ENCODE measurements at places on chromosomes 16 and 17.

DNA sequence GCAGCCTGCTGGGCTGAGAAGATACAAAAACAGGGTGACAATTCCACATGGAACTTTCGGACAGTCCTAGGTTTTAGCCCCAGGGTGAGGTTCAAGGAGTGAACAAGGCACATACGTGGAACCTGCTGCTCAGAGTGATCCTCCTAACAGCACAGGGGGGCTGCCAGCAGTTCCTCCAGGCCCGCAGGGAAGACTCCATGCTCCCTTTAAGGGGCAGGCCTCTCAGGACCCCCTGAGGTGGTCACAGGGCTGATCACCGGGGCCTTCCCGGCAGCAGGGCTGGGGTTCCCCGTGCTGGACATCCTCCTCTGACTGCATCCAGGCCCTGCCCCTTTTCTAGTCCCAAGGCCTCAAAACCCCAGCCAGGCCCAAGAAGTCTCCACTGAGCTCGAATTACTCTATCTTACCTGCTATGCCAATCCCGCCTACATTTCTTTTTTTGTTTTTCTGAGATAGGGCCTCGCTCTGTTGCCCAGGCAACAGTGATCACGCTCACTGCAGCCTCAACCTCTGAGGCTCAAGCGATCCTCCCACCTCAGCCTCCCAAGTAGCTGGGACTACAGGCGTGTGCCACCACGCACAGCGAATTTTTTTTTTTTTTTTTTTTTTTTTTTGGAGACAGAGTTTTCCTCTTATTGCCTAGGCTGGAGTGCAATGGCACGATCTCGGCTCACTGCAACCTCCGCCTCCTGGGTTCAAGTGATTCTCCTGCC is 10.4 kb downstream of the CANT1 start:
- DNase-seq: no peak

- DNase-seq: no peak
These were observed 18.8 kb downstream of the PDZD9 start for GRCh38 chr16:21982108-21982507.

DNA sequence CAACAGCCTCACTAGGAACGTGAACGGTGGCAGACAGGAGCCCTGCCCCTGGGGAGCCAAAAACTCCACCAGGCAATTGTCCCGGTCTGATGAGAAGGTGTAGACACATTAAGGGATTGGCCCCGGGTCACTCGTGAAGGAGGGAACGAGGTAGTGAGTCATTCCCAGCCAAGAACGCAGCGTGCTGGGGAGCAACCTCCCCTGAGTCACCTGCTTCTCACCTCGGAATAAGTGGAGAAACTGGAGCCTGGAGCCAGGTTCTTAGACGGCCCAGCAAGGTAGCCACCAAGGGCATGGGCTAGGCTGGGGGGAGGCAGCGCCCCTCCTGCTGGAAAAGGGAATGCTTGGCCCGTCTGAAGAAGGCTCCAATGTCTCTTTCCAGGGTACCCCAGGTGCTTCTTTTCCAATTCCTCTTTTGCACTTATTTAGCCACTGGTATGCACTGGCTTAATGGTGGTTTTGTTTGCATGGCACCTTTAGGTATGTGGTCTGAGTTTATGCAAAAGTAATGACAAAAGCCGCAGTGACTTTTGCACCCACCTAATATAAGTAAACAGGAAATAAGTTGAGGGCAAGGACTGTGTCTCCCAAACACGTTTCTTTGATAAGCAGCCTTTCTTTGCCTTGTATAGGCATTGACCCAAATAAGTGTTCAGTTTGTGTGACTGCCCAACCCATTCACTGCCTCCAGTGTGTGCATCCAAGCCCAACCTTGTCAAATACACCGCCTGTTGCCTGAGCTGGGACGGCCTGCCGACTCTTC is 1.8 kb upstream of the HELZ start:
- peak; percentile 77 for DNase-seq

- DNase-seq: no peak
These were observed 54.0 kb downstream of the ANKRD11 start for GRCh38 chr16:89436366-89436765.

- peak; percentile 35 for DNase-seq
These were observed 37.6 kb downstream of the NOS2 start for GRCh38 chr17:27762527-27763305.

GRCh38 chr17:19321481-19322128 is 40.9 kb downstream of the B9D1 start:
- no peak for DNase-seq

GRCh38 chr16:2447920-2448583 is 11.9 kb upstream of the TEDC2 start:
- DNase-seq: peak; percentile 72

DNA sequence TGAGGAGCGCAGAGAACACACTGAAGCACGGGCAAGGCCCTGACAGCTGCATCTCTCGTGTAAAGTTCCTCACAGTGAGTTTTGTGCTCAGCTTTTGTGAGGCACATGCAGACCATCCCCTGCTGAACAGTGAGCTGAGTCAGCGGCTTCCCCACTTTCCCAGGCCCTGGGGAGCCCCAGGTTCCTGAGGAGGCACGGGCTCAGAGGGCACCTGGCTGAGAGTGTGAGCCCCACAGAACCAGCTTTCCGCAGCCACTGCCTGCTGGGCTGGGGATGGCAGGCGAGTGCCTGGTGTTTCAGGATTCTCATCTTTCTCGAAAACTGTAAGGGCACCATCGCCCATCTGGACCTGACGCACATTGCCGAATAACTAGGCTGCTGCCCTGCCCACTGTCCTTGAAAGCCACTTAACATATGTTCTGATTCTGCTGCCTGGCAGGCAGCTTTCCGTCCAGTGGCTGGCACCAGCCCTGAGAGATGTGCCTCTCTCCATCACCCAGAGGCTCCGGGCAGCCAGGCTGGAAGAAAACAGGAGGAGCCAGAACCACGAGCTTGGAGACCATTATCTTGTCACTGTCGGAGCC is 266.7 kb upstream of the FOXF1 start:
- no peak for DNase-seq

DNA sequence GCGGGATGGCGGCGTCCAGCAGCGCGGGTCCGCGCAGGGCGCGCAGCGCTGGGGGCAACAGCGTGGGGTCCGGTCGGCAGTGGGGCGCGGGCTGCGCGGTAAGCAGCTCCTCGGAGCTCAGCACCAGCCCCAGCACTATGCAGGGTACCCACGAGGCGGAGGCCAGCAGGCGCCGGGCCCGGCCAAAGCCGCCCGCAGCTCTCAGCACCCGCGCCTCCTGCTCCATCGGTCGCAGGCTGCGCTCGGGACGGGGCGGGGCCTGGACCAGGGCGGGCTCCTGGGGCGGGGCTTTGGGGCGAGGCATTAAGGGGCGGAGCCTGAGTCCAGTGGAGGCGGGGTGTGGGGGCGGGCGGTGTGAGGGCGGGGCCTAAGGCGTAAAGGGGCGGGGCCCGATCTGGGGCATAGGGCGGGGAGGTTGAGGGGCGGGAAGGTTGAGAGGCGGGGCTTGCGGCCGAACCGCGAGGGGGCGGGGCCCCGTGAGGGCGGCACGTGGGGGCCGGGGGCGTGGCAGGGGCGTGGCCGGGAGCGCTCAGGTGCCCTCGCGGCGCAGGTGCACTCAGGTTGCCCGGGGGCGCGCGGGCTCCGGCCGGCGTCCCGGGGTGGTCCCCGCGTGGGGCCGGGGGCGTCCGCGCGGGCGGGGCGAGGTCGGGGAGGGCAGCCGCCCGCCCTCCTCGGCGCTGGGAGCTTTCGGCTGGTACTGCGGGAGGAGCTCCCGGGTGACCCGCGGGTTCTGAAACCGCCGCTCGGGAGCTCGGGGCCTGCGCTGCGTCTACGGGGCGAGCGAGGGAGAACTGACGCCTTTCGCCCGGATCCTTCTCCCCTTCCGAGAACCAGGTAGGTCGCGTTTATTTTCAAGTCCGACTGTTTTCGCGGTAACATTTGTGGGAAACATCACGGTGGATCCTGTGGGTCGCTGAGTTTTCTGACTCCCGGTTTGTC is 1.4 kb upstream of the SLC22A31 start:
- DNase-seq: peak; percentile 64

GRCh38 chr17:40598619-40599467 is 33.6 kb upstream of the CCR7 start:
- DNase-seq: peak; percentile 15

GRCh38 chr16:1113489-1113888 is 17.4 kb upstream of the C1QTNF8 start:
- DNase-seq: no peak

DNA sequence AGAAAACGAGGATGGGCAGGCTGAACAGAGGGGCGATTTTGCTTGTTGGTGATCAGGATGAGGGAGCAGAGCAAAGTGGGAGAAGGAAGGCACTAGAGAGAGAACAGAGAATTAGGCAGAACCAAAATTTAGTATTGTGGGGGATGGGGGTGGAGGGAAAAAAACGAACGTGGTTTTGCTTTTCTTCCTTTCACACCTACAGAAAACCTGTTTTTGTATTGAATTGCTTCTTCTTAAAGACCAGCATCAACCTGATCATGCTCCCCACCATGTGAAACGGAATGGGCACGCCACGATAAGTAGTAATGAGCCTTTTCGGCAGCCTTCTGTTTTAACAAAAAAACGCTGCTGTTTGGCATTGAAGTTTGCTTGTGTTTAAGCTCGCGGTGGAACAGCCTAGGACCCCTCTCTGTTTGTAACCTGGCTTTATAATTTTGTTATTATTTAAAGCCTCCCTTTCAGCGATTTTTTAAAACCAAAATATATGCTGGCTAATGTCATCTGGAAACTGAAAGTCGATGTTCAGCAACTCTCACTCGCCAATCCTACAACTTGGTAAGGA is 36.8 kb downstream of the ERCC4 start:
- DNase-seq: no peak

DNA sequence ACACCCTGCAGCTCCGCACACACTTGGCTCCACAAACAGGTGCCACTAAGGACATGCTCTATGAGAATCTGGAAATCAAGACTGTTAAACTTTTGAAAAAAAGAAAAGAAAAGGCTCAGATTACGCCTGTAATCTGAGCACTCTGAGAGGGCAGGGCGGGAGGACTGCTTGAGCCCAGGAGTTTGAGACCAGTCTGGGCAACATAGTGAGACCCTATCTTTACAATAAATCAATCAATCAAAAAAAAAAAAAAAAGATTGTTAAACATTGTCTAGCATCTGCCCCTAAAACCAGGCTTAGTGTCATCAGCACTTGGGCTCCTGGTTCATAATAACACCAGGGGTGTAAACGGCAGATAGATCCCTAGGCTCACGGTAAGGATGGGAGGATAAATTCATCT is 37.5 kb upstream of the FAAP100 start:
- no peak for DNase-seq

DNA sequence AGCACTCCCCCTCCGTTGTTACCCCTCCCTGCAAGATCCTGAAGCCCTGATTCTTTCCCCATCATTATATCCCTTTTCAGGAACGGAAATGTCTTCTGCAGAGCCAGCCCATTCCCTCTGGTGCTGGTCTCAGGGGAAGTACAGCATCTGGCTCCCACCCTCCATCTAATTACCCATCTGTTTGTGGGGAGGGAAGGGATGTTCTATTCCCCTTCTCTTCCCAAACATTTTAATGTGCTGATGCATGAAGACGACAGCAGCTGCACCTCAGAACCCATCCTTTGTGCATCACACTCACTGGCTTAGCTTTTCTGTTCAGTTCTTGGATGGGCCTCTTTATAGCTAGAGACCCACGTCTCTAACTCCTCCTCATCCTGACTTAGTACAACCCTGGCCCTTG is 367.2 kb downstream of the CDH13 start:
- no peak for DNase-seq

DNA sequence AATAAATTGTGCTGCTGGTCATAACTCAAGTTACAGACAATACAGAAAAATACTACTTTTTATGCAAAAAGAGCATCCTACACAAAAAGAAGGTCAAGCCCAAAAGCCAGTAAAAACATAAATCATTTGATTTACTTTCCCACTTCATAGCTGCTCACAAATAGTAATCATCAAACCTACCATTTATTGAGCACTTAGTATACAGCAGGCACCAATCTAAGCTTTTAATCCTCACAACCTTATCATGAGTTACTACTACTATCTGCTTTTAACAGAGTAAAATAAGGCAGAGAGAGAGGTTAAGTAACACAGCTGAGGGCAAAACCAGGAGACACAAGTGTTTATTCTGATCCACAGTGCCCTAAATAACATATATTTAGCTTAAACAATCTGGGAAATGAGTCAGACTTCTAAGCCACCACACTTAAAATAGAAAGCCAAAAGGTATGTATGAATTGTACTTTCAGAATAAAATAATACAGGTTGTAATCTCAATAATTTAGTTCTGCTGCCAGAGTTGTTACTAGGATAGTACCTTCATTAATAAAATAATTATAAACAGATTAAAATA is 1.7 kb upstream of the AARS1 start:
- peak; percentile 35 for DNase-seq

- DNase-seq: peak; percentile 93
These were observed 2.4 kb downstream of the ARHGDIA start for GRCh38 chr17:81868674-81869220.

GRCh38 chr16:81310045-81310644 is 4.6 kb upstream of the GAN start:
- DNase-seq: no peak

- peak; percentile 93 for DNase-seq
These were observed at the start of gene NRN1L for GRCh38 chr16:67884684-67885083. NRN1L (plus strand) TSS chr16:67884885; CDS start chr16:67884904, 19 bp downstream.

- no peak for DNase-seq
These were observed 107.9 kb upstream of the ZNF469 start for GRCh38 chr16:88274847-88275246.

GRCh38 chr17:81033535-81034167 is 1.3 kb upstream of the BAIAP2 start:
- no peak for DNase-seq

DNA sequence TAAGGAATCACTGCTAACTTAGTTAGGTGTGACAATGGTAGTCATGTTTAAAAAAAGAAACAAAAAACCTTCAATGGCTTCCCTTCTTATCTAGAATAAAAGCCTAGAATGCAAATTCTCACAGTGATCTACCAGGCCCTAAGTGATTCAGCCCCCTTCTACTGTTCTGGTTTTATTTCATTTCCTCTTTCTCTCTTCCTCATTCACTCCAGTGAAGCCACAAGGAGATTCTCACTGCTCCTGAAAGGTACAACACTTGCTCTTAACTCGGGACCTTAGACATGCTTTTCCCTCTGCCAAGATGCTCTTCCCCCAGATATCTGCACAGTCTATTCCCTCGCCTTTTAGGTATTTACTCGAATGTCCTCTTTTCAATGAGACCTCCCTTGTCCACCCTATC is 3.7 kb downstream of the PIGS start:
- DNase-seq: no peak

DNA sequence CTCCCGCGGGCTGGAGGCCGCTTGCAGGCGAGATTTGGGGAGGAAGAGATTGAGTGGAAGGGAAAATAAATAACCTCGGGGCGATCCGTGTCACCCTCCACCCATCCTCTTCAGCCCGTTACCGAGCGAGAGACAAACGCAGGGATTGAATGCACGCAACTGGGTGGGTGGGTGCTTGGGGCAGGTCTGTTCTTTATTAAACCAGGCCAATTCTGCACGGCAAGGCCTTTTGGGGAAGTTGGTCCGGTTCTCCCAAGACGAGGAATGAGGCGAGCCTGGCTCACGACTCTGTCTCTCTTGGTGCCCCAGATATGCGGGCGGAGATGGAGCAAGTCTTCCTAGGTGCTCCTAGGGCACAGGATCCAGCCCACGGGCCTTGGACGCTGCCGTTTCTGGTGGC is 396 bp upstream of the HOXB7 start:
- no peak for DNase-seq

Measured in iris pigment epithelial cell (primary cell).